ENCODE measurements at places on chromosomes 1 and 21.

GRCh38 chr1:156498432-156499193, 2.0 kb downstream of the MEF2D start:
- no peak for DNase-seq

DNA sequence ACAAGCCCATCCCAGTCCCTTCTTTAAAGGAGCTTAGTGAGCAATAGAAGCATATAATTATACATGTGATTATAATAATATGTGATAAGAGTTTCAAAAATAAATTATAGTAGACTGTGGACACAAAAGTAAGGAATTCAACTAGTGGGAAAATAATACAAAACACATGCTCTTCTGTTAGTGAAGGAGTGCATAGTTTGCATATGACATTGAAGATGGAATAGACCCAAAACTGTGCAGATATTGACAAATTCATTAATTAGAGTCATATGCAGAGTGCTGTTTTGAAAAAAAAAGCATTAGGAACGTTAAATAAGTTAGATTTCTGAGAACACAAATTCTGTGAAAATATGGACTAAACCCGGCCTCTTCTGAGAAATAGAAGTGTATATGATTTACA, 278.8 kb downstream of the ASTN1 start:
- DNase-seq, result no peak

- DNase-seq, result no peak
Observed at GRCh38 chr1:90387805-90388204, 329.3 kb downstream of the BARHL2 start.

DNA sequence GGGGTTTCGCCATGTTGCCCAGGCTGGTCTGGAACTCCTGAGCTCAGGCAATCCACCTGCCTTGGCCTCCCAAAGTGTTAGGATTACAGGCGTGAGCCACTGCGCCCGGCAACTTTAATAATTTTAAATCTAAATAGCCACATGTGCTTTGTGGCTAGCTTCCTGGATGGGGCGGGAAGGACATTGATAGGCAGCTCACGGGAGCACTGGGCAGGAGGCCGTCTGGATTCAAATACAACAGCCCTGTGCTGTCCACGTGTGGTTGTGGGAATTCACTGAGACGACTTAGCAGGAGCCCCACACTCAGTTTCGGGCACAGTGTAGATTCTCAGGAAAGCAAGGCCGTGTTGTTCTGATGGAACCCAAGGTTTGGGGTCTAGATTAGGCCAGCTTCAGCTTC, 177.1 kb downstream of the ETS2 start:
- no peak for DNase-seq

GRCh38 chr1:53071167-53071865, 9.3 kb downstream of the PODN start:
- DNase-seq, result peak; percentile 8

DNA sequence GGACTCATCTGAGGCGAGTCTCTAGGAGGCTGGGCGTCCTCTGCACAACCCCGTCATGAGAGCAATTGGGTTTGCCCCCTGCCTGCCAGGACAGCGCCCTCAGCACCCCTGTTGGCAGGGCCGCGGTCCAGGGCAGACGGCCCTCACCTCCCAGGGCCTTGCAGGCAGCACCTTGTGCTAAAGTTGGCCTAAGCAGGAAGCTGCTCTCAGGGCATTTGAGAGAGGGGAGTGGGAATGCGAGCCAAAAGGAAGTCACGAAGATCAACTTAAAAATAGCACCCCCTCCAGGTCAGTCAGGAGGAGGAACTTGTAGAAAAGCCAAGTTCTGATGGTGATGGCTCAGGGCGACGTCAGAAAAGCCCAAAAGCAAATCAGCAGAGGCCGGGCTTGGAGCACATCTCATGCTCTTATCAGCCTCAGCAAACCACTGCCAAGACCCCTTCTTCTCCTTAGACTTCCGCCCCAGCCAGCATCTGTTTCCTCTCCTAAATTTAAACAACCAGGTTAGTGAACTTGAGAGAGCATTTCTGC, 12.6 kb upstream of the ADORA3 start:
- DNase-seq, result peak; percentile 32

- DNase-seq, result no peak
Observed at GRCh38 chr1:150772326-150772725, 6.7 kb upstream of the CTSS start.

Data from head of caudate nucleus (tissue), 42 donors.